Activated T-helper 1 cell treated with anti-CD3 and anti-CD28 coated beads, Interleukin-12 subunit alpha, Interleukin-12 subunit beta, Interleukin-2, Interleukin-4 antibody, amounts not matched to agents 30 ng/mL and 10 ng/mL and 1 ng/mL, durations not matched to agents 14 hours and 24 hours and 36 hours (primary cell): ENCODE measurements at places on chromosomes 7 and 10.

- peaks cover 2% of the 10 kb centered on the region for H3K27me3 ChIP-seq
- no peak for DNase-seq
- peaks cover 7% of the 10 kb centered on the region for H3K4me1 ChIP-seq
- no peaks in the 10 kb centered on the region for H3K36me3 ChIP-seq
Observed at GRCh38 chr10:69240455-69240854, 20.3 kb downstream of the HKDC1 start.

DNA sequence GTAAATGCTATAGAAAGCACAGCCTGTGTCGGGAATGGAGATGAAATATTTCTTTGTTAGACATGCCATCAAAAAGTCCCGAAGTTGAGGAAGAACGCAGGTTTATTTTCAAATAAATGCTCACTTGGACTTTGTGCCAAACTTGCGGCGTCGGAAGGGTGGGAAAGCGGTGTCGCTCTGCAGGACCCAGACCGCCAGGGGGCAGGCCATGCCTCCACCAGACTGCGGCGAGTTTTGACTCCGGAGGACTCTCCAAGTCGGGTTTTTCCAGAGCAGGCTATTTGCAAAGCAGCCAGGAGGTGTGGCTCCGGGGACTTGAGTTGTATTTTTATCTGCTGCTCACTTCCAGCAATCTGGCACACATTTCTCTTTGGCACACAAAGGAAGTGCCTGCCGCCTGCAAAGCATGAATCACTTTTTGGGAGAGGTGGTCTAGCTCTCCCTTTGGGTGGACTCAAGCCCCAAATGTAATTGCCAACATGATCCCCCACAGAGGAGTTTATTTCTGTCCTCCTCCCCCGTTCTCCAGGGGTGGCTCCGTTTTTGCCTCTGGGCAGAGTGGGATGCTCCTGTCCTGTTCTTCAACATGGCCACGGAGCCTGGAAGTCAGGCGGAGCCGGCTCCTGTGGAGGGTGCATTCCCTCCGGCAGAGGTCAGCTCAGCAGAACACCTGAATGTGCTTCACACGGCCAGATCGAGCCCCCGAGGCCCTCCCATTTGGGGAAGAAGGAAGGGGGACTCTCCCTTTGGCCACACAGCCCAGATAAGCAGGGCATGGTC is 82.3 kb upstream of the GPR26 start:
- no peaks in the 10 kb centered on the region for H3K4me1 ChIP-seq
- H3K4me3 ChIP-seq, result no peak overlapping the region
- no peak overlapping the region for H3K27ac ChIP-seq
- DNase-seq, result peak; percentile 5
- H3K27me3 ChIP-seq, result peaks cover 14% of the 10 kb centered on the region
- H3K36me3 ChIP-seq, result no peaks in the 10 kb centered on the region

- no peaks in the 10 kb centered on the region for H3K4me1 ChIP-seq
- DNase-seq, result no peak
- no peaks in the 10 kb centered on the region for H3K27me3 ChIP-seq
- H3K36me3 ChIP-seq, result no peaks in the 10 kb centered on the region
Observed at GRCh38 chr10:66983475-66983818, 57.6 kb downstream of the LRRTM3 start.

- peaks cover 37% of the 10 kb centered on the region for H3K27me3 ChIP-seq
- peaks cover 6% of the 10 kb centered on the region for H3K4me1 ChIP-seq
- DNase-seq, result peak; percentile 27
- peak within 1 kb of the TSS; percentile 94 for H3K4me3 ChIP-seq
Observed at GRCh38 chr7:151876899-151877777, at the start of gene PRKAG2. PRKAG2 (minus strand) TSS chr7:151877115; CDS start chr7:151876620, 495 bp downstream.

GRCh38 chr7:2541291-2542010 is 13.9 kb downstream of the BRAT1 start:
- no peak overlapping the region for H3K27ac ChIP-seq
- H3K4me1 ChIP-seq, result no peaks in the 10 kb centered on the region
- no peak for DNase-seq
- H3K4me3 ChIP-seq, result no peak overlapping the region
- H3K27me3 ChIP-seq, result no peaks in the 10 kb centered on the region
- peaks cover 3% of the 10 kb centered on the region for H3K36me3 ChIP-seq

DNA sequence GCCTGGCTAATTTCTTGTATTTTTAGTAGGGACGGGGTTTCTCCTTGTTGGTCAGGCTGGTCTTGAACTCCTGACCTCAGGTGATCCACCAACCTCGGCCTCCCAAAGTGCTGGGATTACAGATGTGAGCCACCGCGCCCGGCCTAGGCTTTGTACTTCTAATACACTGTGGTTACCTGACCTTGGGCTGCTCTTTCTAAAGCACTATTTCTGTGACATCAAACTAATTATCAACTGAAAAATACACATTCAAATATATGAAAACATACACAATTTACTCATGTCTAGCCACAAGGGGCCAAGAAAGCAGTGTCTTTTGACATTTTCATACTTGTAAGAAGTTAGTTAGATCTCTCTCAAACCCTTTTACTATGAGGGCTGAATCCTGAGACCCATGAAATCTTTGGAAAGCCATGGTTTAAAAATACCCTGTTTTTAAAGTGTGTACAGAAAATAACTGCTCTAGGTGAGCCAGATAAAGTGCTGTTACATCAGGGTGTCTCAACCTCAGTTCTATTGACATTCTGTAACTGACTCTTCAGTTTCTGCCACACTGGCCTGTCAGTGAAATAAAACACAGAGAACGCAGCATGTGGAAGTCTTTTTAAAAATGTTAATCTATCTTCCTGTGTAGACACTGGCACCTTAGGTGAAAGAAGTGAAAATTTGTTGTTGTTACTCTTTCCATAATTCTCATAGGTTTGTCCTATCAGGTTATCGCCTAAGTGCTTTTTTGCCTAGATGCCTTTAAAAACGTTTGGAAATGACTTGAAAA is 58.8 kb downstream of the CREM start:
- no peak overlapping the region for H3K4me3 ChIP-seq
- no peaks in the 10 kb centered on the region for H3K27me3 ChIP-seq
- no peak for DNase-seq
- no peak overlapping the region for H3K27ac ChIP-seq
- peaks cover 7% of the 10 kb centered on the region for H3K36me3 ChIP-seq

DNA sequence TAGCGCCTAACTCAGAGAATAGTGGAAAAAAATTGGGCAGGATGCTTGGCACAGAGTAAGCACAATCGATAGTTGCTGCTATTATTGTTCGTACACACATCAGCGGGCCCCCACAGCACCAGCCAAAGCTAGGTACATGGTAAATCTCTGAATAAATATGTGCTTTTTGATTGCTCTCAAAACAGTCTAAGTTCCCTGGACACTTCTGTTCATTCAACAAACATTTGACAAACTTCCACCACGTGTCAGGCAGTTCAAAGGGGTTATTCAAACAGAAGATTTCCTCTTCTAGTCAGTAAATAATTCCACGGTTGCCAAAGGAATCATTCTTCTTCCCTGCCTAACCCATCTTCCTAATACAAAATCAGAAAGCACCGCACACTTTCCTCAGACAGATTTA is 150.8 kb downstream of the DGKI start:
- H3K27me3 ChIP-seq, result no peaks in the 10 kb centered on the region
- H3K27ac ChIP-seq, result no peak overlapping the region
- DNase-seq, result no peak
- H3K4me1 ChIP-seq, result no peaks in the 10 kb centered on the region
